ENCODE measurements at places on chromosomes 5 and 9.

DNA sequence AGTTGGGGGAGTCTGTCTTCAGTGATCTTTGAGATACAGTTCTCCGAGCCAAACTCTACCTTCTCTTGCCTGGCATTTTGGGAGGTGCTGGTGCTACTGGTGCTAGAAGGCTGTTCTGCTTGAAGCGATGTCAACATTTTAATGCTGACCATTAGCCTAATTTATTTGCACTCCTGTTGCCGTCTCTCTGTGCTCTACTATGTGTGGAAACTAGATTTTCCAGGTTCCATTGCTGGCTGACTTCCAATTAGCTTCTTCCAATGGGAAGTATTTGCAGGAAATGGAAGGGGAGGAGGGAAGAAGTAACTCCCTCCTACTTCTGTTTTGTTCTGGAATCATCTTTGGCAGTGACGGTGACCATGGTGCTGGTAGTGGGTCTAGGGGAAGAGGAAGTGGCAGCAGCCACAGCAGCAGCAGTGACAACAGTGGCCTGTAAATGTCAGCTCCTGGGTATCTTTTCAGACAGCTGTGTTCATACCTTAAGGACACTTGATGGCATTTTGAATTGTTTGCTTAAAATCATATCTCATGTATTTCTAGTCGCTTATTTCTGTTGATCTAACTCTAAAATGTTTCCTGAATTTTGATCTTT is 7.9 kb downstream of the TXNDC8 start:
- DNase-seq: no peak

GRCh38 chr5:7802855-7803254 is 48.1 kb downstream of the CFAP90 start:
- no peak for DNase-seq

GRCh38 chr5:218457-219291 is 554 bp downstream of the SDHA start:
- DNase-seq: peak; percentile 68

DNA sequence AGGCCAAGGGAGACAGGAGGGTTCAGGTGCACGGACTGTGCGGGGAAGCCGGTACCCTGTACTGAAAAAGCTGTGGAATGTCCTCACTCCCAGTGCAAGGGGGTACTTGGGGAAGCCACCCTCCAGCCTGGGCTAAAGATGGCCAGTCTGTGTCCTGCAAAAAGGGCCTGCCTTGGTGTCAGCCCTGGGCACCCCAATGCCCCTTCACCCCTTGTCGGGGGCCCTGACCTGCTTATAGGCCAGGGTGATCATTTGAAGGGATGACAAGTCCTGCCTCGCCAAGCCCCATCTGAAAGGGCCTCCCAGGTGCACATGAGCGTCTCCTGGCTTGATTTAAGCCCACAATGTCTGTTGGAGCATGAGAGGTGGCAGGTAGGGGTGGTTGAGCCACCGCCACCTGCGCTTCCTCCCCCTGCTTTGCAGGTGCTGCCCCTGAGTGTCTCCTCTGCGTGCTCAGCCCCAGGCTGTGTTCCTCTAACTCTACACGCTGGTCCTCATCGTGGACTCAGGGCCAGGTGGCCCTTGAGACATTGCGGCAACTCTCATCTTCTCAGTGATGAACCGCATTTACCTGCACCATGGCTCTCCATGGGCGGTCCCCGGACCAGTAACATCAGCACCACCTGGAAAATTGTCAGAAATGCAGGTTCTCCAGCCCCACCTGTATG is 97.0 kb downstream of the ANKRD33B start:
- no peak for DNase-seq

- peak; percentile 81 for DNase-seq
Observed at GRCh38 chr9:127898433-127899127, 823 bp downstream of the ST6GALNAC6 start.

DNA sequence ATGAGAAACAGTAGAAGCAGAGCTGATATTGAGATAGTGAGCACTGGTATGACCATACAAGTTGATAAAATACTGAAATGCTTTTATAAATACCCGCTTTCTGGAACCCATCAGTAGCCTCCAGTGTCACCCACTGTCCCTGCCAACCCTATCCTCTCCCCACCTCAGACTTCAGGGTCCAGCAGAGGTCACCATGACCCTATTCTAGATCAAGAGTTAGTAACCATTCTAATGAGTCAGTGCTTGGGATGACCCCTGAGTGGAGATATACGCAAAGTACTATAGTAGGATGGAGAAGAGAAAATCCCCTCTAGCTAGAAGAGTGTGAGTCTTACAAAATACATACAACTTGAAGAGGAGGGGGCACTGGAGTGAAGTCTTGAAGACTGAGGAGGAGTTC is 297.9 kb upstream of the BRINP1 start:
- no peak for DNase-seq

GRCh38 chr9:3515405-3515804 is 10.4 kb downstream of the RFX3 start:
- no peak for DNase-seq

DNA sequence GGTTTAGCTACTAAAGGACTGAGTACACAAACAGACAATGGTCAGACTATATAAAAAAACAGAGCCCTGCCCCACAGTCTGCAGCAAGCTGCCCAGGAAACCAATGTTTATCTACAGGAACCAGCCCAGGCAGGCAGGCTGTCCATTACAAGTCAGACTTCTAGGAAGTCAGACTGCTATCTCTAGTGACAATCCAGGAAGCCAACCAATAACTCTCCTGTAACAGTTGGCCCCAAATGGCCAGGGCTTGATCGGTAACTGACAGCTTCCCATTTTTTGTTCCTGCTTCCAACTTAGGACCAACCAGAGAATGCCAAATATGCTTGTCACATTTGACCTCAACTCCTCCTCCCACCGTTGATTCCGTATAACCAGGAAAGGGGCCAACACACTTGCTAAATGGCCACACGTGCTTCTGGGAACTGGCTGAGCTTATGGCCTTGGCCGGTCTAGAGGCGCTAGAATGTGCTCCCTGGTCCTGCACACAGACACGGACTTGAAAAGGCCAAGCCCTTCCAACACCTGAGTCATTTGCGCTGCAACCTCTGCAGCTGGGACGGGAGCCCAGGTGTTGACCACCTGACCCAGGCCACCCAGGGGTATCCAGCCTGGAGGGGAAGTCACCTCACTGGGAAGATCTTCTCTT is 79.6 kb upstream of the CDK20 start:
- DNase-seq: no peak

GRCh38 chr9:93541581-93542349 is 34.6 kb upstream of the PHF2 start:
- no peak for DNase-seq

DNA sequence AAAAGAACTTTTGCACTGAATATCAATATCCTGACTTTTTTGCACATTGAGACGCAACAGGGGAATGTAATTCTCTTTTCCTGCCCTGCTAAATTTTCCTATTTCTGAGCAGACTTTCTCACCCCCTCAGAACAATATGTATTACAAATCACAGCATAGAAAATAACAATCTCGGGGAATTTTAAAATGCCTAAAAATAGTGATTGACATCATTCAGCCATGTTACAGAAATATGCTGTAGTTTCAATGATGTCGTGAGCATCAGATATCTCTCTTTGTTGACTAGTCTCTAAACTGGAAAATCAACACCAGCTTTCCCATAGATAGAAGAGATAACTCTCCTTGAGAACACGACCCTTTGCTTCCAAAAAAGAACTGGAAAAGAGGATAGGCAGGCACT is 166.7 kb downstream of the ZDHHC21 start:
- no peak for DNase-seq

DNA sequence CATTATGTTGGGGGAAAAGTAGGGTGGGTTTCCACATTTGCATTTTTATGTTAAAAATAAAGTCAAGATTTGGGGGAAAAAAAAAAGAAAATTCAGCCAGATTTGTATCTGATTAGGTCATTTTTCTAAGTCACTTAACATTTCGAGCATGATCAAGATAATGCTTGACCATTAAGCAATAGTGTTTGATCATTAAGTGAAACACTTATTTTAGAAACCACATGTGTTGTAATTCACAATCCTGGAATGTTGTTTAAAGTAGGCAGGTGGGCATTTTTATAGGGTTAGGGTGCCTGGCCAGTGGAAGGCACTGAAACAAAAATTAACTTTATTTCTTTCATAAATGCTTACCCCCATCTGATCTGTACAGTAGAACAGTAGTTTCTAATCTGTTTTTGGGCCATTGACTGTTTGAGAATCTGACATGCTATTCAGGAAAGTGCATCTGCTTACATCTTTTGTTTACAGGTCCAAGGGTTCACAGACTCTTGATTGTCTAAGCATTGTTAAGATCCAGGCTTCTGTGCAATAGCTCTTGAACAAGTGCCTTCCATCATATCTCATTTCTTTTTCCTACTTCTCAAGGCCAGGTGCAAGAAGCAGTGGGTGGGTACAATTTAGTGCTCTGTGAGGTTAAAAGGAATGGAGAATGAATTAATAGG is 9.1 kb downstream of the ZCCHC9 start:
- no peak for DNase-seq

GRCh38 chr9:23823986-23824829 is 1.8 kb downstream of the ELAVL2 start:
- no peak for DNase-seq

GRCh38 chr9:111731928-111732327 is 62.8 kb downstream of the SHOC1 start:
- DNase-seq: no peak

- DNase-seq: no peak
Observed at GRCh38 chr5:115461093-115461492, 83.5 kb downstream of the FEM1C start.

- no peak for DNase-seq
Observed at GRCh38 chr9:31032206-31032605, 1352.2 kb upstream of the ACO1 start.

DNA sequence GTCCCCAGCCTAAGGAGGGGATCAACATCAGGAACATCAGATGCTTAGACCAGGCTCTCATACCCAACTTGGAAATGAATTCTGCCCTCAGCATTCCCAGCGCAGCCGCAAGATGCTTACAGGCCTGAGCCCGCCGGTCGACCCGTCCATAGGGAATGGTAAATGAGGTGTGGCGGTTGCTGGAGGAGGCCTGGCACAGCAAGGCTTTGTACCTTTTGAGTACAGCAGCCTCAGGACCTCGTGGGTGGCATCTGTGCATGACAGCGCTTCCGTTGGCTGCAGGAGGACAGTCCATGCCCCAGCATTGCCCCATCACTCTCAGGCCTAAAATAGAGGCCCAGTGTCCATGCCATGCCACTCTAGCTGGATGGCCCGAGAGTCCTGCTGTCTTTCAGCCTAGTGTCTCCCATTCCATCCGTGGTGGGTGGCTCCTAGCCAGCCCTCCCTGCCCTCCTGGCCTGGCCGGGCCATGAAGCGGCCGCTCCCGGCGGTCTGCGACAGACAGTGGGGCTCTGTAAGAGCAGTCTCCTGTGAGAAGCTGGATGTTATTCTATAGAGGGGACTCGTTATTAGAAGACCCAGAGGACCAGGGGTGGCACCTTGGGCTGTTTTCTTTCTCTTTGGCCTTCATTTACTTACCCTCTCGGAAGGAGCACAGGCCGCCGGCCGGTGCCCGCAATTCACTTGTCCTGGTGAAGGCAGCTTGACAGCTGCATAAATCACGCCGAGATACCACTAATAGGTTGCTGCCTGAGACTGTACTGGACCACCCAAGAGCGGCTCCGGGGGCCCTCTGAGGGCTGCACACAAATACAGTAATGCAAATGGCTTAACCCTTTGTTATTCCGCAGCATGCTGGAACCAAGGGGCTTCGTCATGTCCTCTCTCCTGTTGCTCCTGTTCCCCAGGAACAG is 223.5 kb upstream of the TUT7 start:
- DNase-seq: no peak

- DNase-seq: no peak
Observed at GRCh38 chr5:39187831-39188731, 31.3 kb downstream of the FYB1 start.

- DNase-seq: no peak
Observed at GRCh38 chr9:82410866-82411265, 422.3 kb downstream of the SPATA31D1 start.

DNA sequence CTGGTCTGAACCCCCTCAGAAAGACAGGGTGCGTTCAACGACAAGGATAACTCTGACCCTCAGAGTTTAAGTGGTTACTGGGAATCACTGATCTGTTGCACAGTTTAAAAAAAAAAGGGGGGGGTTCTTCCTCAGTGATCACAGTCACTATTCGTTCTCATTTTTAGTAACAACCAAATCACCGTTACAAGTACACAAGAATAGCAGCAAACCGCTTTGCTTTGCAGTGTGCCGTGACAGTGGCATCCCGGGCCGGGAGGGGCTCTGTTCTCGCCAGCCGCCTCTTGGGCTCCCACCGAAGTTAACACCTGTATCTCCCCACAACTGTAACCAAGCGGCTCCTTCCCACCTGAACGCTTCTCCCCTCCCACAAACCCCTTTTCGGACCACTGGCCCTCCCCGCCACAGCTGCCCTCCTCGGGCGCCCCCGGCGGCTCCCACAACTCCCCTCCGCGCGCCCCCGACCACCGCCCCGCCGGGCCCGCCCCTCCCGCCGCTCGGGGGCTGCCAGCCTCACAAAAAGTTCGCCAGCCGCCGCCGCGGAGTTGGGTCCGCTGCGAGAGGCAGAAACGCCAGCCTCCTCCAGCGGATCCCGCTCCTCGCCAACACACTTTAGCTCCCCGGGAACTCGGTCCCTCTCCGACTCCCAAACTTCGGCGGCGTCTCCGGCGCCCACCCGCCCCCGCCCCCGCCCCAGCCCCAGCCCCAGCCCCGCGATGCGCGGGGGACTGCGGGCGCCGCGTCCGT is 1.2 kb downstream of the SSBP2 start:
- DNase-seq: peak; percentile 59

- DNase-seq: no peak
Observed at GRCh38 chr5:135468541-135468940, 16.4 kb upstream of the TIFAB start.

- DNase-seq: no peak
Observed at GRCh38 chr9:81391457-81391825, 297.9 kb downstream of the TLE1 start.

DNA sequence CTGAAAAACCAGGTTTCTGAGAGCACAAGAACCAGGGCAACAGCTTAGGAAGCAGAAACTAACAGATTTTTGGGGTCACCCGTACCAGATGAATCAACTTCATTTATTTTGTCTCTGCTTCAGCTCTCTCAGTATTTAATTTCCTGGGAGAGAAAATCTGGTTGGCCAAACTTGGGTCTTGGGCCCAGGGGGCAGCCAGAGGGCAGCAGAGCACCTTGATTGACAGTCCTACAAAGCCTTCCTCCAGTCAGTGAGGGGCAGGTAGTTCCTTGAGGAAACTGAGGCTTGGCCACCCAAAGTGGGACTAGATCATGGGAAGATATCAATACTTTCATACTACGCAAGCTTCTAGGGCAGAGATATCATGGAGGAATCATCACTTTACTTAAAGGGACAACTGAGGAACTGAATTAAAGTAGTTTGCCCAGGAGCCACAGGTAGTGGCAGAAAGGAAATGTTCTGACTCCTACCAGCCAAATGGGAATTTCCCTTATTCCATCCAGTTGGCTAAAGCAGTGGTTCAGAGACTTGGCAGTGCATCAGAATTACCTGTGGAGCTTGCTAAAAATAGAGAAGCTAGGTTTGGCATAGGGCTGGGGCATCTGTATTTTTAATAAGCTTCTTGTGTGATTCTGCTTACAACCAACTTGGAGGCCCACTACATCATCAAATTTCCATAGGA is 21.5 kb upstream of the ARHGAP26 start:
- no peak for DNase-seq

Data from ovary (tissue), 10 donors.